ENCODE measurements at places on chromosomes 5 and 9. TPM values are rescaled to one million over a fixed set of nuclear protein-coding genes. Genes with fewer than 3 reads are reported as not detected.

GRCh38 chr5:177307544-177308363, 3.9 kb downstream of the MXD3 start:
- DNase-seq, result no peak

The C5orf58 gene
- total RNA-seq, result not detected

- no peak for DNase-seq
These were observed 12.2 kb downstream of the AKNA start for GRCh38 chr9:114375386-114376175.

- DNase-seq, result no peak
These were observed 65.0 kb upstream of the SARDH start for GRCh38 chr9:133803028-133803585.

DNA sequence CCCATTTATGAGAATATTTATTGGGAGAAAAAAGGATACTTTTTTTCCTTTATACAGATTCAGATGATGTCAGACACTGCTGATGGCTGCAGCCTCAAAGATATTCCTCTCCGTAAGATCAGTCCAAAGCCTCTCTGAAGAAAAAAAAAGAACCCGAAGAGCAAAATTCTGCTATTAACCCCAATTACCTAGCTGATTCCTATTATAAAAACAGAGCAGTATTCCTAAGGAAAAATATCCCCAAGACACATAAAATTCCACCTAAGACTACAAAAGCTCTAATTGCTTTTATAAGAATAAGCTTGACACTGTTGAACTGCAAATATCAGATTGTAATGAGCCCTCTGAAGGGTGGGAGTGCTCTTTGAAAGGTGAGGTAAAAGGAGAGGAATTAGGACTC, 138.7 kb downstream of the CDH6 start:
- DNase-seq, result no peak

The CCL27 gene
- total RNA-seq, result not detected

GRCh38 chr9:18855656-18856055, 177.4 kb downstream of the SAXO1 start:
- no peak for DNase-seq

DNA sequence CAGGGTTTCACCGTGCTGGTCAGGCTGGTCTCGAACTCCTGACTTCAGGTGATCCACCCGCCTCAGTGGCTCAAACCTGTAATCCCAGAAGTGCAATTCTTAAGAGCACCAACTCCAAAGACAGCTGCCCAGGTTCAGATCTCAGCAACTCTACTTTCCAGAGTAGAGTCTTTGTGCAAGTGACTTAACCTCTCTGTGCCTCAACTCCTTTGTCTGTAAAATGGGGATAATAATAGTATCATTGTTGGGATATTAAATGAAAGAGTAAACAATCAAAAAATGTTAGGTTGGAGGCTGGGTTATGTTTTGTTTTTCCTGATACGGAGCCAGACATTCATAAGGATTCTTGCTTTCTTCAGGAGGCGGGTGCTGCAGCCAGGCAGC, 45.0 kb downstream of the FOXI1 start:
- no peak for DNase-seq

DNA sequence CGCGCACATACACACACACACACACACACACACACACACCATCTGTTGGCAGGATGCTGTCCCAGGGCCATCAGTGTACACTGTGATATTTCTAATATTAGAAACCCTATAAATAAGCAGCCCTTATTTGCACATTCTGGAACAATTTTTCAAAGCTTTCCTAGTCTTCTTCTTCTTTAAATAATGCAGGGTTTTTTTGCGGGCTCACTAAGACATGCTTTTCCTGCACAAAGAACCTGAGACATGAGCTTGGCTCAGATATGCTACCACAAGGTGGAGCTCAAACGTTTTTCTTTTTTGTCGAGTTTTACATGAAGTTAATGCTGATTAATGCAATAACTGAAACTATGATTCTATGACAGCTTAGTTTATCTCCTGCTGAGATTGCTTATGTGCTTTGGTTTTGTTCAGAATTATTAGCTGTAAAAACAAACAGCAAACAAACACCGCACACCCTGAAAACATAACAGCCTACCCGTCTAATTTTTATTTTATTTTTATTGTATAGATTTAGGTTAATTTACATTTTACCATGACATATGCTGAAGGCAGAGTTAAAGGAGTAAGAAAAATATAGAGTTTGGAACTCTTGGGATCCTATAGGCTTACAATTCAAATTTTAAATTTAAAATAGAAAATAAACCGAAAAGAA, 95.8 kb downstream of the ALDH1A1 start:
- no peak for DNase-seq

- no peak for DNase-seq
These were observed 17.4 kb upstream of the C9orf72 start for GRCh38 chr9:27590651-27591050.

DNA sequence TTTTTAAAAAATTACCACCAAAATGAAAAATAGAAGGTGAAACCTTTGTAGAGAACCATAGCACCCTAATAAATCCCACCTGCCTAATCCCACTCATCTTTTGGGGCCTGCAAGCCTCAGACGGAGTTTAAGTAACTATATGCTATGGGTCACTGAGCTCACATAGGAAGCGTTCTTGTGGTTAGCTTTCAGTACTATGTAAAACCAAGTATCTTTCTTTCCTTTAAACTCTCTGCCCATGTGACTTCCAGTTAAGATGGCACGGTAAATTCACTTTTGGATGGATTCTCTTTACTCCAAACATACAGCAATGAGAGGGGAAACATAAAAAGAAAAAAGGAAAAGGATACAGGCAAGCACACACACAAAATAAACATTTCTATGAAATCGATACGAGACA, 50.9 kb downstream of the FANCC start:
- no peak for DNase-seq

The QRFP gene
- not detected for total RNA-seq

- no peak for DNase-seq
These were observed 100.0 kb upstream of the IL6ST start for GRCh38 chr5:56094579-56095361.

- no peak for DNase-seq
These were observed 268.3 kb downstream of the GADD45G start for GRCh38 chr9:89872913-89873707.

DNA sequence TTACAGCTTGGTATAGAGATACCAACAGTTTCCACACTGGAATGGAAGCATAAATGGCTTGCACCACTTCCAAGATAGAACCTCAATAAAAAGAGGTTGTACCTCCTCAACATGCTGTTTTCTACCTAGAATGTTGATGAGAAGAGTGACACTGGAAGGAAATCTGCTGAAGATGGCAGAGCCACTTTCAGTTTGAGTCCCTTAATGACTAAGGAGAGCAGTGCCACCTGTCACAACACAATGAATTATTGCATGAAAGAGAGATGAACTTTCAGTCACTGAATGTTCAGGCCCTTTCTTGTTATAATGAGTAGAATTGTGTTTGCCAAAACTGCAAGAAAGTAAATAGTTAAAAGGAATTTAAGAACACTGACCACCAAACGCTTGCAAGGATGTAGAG, 958.5 kb downstream of the DTWD2 start:
- no peak for DNase-seq

GRCh38 chr5:9103290-9103689, 442.6 kb downstream of the SEMA5A start:
- DNase-seq, result no peak

DNA sequence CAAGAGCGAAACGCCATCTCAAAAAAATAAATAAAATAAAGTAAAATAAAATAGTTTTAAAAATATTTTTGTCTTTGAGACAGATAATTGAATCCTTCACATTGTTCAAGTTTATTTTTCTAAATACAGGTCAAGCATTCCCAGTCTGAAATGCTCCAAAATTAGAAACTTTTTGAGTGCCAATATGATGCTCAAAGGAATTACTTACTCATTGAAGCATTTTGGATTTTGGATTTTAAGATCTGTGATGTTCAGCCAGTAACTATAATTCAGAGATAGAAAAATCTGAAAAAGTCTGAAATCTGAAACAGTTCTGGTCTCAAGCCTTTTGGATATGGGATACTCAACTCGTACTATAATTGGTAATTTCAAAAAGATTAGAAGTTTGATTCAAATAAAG, 39.8 kb downstream of the RBM27 start:
- DNase-seq, result no peak

GRCh38 chr5:38433160-38433861, 123.1 kb downstream of the LIFR start:
- no peak for DNase-seq

GRCh38 chr9:109031241-109031640, 17.9 kb upstream of the CTNNAL1 start:
- no peak for DNase-seq

GRCh38 chr9:36781533-36781932, 208.8 kb downstream of the MELK start:
- DNase-seq, result no peak

The TAF1L gene
- not detected for total RNA-seq

GRCh38 chr5:37005946-37006540, 129.5 kb downstream of the NIPBL start:
- DNase-seq, result no peak

DNA sequence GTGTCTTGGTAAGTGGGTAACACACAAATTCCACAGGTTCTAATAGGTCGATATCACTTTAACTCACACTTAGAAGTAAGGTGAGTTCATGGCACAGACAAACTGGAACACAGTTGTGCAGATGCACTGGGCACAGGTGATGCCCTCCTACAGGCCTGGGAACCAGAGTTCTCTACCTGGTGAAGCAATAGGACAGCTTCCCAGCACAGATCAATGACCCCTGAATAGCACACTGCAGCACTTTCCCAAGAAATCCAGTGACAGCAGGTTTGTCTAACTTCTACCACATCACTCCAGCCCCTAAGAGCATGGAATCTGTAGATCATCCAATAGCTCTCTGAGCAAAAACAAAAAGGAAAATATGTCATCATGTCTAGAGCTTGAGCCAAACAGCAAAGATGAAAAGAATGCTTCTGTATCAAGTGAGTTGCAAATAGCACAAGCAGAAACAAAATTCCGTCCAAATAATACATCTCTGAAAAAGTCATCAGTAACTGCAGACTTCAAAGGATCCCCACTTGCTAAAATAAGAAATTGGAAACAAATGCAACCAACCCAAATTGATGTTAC, 33.5 kb downstream of the MOCS2 start:
- DNase-seq, result no peak

DNA sequence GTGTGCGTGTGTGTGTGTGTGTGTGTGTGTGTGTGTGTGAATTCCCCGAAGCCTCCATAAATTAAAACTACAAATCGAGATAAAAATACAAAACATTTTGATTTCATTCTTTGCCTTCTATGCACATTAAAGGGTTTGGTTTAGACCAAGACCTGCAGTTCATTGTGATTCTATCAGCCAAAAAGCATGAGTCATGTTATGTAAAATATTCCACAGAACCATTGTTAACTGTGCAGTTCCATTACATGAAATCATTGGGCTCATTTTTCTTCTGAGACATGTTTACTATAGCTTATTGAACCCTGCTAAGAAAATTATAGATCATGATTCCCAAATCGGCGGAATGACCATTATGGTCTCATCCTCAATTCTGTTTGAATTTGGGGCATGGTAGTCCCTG, 11.7 kb downstream of the CAVIN4 start:
- no peak for DNase-seq

DNA sequence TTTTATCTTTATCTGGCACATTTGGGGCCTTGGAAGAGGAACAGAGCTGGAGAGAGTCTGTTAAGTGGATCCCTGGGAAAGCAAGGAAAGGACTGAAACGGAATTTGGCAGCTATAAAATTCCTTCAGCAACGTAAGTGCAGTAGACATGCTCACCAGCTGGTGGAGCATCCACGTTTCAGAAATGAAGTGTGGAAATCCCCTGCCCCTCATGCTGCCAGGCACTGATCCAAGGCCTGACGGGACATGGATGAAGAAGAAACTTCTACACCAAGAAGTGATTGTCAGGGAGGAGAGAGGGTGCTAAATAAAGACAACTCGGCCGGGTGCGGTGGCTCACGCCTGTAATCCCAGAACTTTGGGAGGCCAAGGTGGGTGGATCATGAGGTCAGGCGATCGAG, 209.3 kb downstream of the ROR2 start:
- DNase-seq, result peak; percentile 63

DNA sequence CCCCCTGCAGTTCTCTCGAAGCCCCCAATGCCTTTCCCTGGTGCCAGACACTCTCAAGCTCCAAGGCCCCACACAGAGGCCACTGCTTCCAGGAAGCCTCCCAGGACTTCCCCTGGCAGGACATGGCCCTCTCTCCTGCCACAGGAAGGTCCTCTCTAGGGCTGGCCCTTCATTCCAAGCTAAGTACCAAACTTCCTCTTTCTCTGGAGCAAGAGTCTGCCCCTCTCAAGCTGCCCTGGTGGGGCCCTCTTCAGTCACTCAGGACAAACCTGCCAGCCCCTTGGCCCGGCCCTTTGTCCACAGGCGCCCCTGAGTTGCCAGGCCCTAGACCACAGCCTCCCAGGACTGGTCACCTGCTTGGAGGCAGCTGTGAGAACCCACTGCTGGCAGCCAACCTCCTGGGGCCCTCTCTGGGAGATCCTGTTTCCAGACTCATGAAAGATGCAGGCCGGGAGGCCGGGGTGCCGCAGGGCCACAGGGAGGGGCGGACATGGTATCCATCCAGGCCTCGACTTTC, 6.6 kb downstream of the NINJ1 start:
- DNase-seq, result peak; percentile 8

The PCDHGA4 gene
- total RNA-seq, result 0.84 TPM

- no peak for DNase-seq
These were observed 717.5 kb downstream of the IRX1 start for GRCh38 chr5:4313138-4313537.

- no peak for DNase-seq
These were observed 23.2 kb upstream of the LRRC14B start for GRCh38 chr5:167982-168660.

DNA sequence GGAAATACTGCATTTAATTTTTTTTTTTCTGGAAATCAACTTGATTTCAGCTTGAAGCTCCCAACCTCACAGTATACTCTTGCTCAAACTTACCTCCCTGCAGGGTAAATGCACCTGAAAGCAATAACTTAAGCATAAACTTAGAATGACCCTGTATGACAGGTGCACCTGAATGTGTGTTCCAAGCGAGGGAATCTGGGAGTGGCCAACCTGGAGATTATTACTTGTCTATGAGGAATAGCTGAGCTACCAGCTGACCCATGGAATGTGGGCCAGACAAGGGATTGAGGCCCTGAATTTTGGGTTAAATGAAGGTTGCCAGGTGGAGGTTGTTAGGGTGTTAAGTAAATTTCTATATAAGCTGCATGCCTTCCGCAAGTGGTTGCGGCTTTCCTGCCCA, 140.6 kb downstream of the OSTF1 start:
- DNase-seq, result peak; percentile 54

All from left colon (tissue), 2 donors.